ENCODE measurements at places on chromosomes 3 and 15. TPM values are rescaled to one million over a fixed set of nuclear protein-coding genes. Genes with fewer than 3 reads are reported as not detected.

The CCR5 gene
- 2.0 TPM for total RNA-seq

The IQCF5 gene
- not detected for total RNA-seq

The CAPN3 gene
- 2.7 TPM for total RNA-seq

The CPN2 gene
- total RNA-seq = not detected

The RHOV gene
- total RNA-seq = 0.29 TPM

The GOLGA8H gene
- total RNA-seq = not detected

The PDE8A gene
- total RNA-seq = 20.8 TPM

The CKMT1B gene
- not detected for total RNA-seq

The PLSCR2 gene
- total RNA-seq = not detected

The C3orf70 gene
- not detected for total RNA-seq

The CCK gene
- total RNA-seq = not detected

The STRA6 gene
- total RNA-seq = not detected

The GOLGA8J gene
- not detected for total RNA-seq

The HDDC3 gene
- 45.0 TPM for total RNA-seq

The REC114 gene
- not detected for total RNA-seq

The NANOGP8 gene
- not detected for total RNA-seq

The TMEM62 gene
- total RNA-seq = 11.3 TPM

The TAGLN3 gene
- 0.85 TPM for total RNA-seq

The RTP1 gene
- not detected for total RNA-seq

The MYO9A gene
- 18.3 TPM for total RNA-seq

The CSPG5 gene
- 0.29 TPM for total RNA-seq

The QRICH1 gene
- 128 TPM for total RNA-seq

Data from activated CD4-positive, alpha-beta memory T cell treated with anti-CD3 and anti-CD28 coated beads for 36 hours (primary cell).